ENCODE measurements at places on chromosomes 3 and 15. TPM values are rescaled to one million over a fixed set of nuclear protein-coding genes. Genes with fewer than 3 reads are reported as not detected.

The OR5K2 gene
- total RNA-seq, result not detected

The OXNAD1 gene
- total RNA-seq, result 6.8 TPM

The TMEM212 gene
- total RNA-seq, result not detected

The CCDC9B gene
- total RNA-seq, result 11.8 TPM

The DUOXA2 gene
- not detected for total RNA-seq

The TMEM266 gene
- total RNA-seq, result not detected

- DNase-seq, result peak; percentile 76
Observed at GRCh38 chr15:62779036-62779770, 263.3 kb upstream of the TPM1 start.

DNA sequence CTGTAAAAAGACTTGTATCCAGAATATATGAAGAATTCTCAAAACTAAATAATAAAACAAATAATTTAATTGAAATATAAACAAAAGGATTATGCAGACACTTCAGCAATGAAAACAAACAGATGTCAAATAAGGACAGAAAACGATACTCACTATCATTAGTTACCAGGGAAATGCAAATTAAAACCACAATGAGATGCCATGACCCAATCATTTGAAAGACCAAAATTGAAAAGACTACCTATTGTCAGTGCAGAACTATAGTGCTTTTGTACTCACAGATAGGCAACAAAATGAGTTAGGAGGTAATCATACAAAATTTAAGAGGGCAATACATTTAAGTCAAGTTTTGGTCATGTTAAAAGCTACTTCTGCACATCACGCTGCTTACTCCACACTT, 31.6 kb upstream of the OR5K4 start:
- DNase-seq, result no peak

- no peak for DNase-seq
Observed at GRCh38 chr3:142215106-142215505, 10.3 kb downstream of the GK5 start.

DNA sequence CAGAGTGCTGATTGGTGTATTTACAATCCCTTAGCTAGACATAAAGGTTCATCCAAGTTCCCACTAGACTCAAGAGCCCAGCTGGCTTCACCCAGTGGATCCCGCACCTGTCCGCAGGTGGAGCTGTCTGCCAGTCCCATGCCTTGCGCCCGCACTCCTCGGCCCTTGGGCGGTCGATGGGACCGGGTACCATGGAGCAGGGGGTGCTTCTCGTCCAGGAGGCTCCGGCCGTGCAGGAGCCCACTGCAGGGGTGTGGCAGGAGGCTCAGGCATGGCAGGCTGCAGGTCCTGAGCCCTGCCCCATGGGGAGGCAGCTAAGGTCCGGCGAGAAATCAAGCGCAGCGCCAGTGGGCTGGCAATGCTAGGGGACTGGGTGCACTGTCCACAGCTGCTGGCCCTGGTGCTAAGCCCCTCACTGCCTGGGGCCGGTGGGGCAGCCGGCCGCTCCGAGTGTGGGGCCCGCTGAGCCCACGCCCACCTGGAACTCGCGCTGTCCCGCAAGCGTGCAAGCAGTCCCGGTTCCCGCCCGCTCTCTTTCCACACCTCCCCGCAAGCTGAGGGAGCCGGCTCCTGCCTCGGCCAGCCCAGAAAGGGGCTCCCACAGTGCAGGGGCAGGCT, 1206.3 kb downstream of the OTOL1 start:
- DNase-seq, result no peak

- DNase-seq, result no peak
Observed at GRCh38 chr15:43934480-43934879, 107.7 kb downstream of the WDR76 start.

- no peak for DNase-seq
Observed at GRCh38 chr3:72088486-72089025, 303.6 kb upstream of the PROK2 start.

- no peak for DNase-seq
Observed at GRCh38 chr15:101013201-101013550, 94.0 kb downstream of the LRRK1 start.

DNA sequence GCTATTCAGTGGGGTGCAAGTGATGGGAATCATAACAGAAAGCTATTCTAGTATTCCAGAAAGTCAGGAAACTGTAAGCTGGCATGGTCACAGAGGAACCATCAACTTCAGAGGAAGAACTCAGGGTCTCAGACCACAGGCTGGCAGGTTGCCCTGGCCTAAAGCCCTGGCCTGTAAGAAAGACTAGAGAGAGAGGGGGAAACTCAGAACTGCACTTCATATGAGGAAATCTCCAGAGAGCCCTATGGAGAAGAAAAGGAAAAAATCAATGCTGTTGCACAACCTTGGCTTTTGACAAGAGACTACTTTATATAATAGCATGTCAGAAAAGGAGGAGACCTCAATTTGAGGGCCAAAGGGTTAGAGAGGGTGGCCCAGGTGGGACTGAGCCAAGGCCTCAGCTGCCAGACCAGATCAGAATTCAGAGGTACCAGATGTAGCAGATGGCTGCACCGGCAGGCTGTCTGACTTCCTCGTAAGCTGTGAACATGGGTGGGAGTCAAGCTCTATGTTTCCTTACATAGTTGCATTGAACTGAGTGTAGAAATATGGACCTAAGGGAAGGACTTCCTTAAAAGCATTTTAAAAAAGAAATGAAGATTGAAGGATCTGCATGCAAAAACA, 333.8 kb downstream of the PDCD6IP start:
- no peak for DNase-seq

DNA sequence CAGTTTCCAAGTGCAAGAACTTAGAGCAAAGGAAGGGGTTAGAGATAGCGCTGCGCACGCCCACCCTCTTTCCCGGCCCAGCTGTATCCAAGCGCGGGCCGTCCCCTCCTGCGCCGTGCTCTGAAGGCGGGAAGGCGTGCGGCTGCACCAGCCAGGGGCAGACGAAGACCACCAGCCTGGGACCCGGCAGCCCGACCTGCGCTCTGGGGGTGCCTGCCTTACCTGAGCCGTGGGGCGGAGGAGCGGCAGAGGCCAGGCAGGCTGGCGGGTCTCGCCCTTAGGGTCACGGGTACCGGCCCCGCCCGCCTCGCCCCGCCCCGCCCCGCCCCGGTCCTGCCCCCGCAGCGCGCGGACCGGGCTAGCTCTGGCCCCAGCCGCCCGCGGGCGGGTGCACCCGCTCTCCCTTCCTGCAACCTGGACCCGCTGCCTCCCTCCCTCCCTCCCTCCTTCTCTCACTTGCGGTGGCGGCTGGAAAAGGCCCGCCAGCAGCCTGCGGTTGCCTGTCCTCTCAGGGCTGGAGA, at the start of gene WDR72:
Gene WDR72, minus strand, starts transcription at position 253 of the 521 bp plus-strand sequence. CDS start 26,514 bp downstream, outside the sequence.
- no peak for DNase-seq

Measured in glomerular endothelial cell (primary cell).